ENCODE measurements at places on chromosomes 12 and 14.

DNA sequence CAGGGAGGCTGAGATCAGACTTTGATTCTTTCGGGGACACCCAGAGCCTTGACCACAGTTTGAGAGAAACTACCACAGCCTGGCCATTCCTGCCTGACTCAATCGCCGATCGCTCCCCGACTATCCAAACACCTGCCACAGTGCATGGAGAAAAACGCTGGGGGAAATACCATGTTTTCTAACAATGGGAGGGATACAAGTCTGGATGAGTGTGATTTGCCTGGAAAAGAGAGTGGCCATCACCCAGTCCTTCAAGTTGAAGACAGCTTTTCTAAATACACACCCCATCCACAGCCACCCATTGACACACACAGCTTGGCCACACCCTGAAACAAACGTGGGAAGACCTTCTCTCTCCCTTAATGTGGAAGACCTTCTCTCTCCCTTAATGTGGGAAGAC, 6.7 kb upstream of the VASH1 start:
- no peak for DNase-seq

DNA sequence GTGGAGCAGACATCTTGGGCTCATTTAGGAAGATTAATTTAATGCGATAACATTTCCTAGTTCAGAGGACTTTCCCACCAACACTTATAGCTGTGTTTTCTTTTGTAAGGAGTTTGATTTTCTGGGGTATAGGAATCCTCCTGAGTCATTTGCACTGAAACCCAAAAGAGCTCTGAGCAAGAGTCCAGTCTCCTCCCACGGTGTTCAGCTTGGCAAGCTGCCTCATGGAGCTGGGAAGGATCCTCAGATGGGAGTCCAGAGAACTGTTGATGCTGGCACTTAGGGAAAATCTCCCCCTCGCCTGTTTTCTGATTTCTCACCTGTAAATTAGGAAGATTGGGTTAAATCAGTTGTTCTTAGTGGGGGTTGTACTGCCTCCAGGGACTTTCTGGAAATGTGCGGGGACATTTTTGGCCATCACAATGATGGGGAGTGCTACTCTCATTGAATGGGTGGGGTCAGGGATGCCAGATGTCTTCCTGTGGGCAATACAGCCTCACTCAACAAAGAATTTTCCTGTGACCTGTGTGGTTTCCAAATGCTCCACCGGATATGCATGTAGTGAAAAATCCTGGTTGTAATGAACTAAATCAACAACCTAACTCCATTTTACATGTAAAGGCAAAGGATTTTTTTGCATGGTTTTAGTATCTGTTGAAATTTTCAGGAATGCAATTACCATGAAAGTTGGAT, 150.6 kb downstream of the ADCK1 start:
- no peak for DNase-seq

DNA sequence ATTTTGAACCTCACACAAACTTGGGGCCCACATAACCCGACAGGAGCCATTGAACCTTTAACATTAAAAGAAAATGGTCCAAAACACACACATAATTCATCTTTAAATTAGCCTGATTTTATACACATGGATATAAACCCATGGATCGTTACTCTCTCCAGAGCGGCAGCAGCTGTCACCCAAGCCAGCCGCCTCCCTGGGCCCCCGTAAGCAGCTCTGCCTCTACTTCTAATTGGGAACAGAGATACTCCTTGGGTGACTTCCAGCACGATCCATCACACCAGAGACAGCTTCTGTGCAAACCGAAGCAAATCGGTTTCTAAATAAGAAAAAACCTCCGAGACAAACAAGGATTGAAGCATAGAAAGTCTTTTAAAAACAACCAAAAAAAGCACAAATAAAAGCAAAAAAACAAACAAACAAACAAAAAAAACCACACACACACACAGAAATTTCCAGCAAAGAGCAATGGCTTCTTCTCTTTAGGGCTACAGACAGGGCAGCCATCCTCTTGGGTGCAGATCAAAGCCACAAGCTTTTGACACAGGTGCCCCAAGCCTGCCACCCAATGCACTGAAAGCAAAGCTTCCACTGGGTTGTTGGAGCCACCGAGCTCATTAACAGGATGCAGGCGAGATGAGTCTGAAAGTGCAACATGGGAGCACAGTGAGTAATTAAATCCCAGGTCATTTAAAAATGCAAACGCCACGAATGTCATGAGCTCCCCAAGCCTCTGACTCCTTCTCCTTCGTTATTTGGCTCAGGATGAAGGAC, 156.9 kb downstream of the DPF3 start:
- peak; percentile 67 for DNase-seq

DNA sequence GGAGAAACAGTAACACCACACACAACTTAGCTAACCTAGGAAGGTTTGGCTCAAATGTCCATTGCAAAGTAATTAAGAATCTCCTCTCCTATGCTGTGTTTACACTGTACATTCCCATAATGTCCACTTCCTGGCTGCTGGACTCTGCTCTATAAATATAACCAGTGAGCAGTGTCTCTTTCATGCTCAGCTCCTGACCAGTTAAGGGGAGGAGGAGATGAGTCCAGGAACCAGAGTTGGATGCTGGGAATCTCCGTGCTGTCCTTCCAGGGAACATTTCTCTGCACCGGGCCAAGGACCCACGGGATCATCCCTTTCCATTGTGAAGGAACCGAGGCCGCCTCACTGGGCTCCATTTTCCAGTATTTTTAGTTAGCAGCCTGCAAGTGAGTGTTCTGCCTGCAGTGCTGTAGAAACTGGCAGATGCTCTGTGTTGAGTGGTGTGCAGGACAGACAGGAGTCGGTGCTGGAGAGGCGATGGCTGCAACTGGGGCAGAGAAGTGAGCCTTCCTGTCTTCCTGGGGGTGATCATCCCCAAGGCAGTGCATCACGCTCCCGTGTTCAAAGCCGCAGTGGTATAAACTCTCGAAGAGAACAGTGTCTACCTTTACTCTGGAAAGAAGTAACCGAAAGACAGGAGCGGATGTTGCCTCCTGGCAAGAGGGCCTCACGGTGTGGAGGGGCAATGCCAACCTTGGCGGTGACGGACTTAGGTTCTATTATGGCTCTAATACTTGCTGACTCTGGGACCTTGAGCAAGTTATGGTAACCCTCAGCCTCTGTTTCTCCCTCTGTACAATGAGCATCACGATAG, 195.5 kb downstream of the CACNA1C start:
- DNase-seq = no peak

- no peak for DNase-seq
These were observed 236.4 kb downstream of the PAWR start for GRCh38 chr12:79454338-79454843.
